ENCODE measurements at places on chromosomes 11 and 22.

DNA sequence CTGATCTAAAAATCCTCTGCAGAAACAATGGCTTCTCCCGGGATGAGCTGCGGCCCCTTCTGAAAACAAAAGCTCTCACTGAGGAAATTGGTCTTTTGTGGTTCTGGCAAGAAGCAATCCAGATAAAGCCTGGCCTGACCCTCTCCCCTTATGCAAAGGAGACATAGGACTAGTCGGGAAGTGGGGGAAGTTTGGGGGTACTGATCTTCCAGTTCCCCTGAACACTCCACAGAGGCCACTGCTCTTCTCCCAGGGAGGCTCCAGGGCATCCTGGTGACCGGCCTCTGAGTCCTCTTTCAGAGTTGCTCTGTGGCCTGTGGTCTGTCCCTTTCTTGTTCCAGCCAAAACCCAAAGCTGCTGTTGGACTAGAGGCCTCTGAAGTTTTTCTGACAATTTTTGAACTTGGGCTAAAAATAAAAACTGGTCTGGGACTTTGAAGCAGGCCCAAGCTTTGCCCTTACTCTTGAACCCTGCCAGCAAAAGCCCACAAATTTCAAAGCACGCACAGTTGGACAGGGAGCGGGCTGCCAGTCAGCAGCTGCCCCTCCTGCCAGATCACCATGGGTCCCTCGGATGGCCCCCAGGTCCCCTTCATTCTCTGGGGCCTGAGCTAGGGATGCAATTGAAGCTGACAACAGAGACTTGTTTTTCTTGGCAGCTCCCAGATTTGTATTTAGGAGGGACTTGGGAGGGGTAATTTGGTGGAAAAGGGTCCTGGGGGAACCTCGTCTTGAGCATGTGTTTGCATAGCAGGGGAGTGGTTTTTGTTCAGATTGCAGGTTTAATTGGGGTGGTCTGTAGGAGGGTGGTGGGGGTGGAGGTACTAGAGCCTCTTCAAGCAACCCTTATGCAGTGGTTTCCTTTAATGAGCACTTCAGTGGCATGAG, 381.6 kb upstream of the CADM1 start:
- peak; percentile 67 for DNase-seq

GRCh38 chr11:32213223-32213622, 122.3 kb downstream of the RCN1 start:
- no peak for DNase-seq

DNA sequence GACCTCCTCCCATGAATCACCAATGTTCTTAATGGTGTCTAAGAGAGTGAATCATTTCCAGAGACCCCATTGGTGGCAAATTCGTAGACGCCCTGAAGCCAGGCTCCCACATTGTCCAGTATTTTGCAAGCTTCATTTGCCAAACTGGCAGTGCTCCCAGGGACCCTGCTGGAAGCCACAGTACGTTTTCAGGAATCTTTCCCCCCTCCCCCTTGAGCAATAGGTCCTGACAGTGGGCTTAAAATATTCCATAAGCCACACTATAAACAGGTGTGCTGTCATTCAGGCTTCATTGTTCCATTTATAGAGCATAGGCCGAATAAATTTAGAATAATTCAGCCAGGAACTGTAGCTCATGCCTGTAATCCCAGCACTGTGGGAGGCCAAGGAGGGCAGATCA, 125.3 kb downstream of the MORC2 start:
- no peak for DNase-seq

DNA sequence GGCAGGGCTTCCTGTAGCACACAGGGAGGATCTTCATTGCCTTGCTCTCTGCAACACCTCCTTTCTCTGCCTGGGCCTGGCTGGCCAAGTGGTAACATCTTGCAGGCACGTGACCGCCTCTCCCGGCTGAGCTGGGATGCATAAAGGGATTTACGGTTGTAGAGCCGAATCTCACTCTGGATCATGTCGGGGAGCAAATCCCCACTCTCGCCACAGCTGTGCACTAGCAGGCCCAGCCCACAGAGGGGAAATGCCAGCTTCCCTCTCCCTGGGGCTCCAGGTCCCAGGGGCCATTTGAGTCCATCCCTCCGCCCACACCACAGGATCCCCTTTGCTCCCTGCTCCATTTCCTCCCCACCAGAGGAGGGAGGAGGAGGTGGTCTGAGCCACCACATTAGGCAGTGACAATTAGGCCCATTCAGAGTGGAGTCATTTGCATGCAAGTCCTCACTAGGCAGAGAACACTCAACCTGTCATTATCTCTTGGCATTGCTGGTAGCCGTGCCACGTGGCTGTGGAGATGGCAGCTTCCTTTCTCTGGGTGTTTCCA, 196.7 kb downstream of the DSCAML1 start:
- peak; percentile 73 for DNase-seq

DNA sequence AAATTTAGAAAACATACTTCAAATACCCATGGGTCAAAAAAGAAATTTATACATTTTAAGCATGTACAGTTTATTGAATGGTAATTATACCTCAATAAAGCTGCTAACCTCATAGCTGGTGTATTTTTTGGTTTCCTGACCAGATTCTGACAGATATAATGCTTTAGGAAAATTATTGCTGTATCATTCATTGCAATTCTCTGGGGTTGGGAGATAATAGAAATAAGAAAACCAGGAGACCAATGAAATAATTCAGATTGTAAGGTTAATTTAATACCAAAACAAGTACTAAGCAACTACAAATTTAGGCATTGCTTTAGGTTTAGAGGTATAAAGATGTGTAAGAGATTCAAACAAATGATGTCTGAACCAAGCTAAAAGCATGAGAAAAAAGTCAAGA, 120.1 kb downstream of the ENTHD1 start:
- no peak for DNase-seq
